EL (cell line): ENCODE measurements at places on chromosomes 11 and 22.

DNA sequence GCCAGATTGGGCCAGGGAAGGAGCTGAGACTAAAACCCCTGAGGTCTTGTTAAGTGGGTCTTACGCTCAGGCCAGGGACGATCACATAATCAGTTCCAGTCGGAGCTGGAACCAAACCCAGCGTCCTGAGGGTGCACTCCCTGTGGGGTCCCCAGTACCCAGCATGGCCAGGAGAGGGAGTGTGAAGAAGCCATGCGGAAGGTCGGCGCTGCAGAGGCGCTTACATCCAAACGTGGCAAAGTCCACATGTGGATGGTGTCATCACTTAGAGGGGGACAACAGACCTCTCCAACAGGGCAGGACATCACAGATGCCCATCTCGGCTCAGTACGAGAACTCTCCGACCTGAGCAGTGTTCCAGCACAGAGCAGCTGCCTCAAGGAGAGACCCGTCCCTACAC, 8.3 kb downstream of the ATP5MGL start:
- DNase-seq = no peak

GRCh38 chr11:38510041-38510440, 1912.0 kb upstream of the RAG2 start:
- no peak for DNase-seq

- no peak for DNase-seq
These were observed 19.1 kb downstream of the ST14 start for GRCh38 chr11:130178441-130179339.

GRCh38 chr11:30392221-30392784, 69.4 kb downstream of the ARL14EP start:
- DNase-seq = no peak
